ENCODE measurements at places on chromosomes 2 and 18.

DNA sequence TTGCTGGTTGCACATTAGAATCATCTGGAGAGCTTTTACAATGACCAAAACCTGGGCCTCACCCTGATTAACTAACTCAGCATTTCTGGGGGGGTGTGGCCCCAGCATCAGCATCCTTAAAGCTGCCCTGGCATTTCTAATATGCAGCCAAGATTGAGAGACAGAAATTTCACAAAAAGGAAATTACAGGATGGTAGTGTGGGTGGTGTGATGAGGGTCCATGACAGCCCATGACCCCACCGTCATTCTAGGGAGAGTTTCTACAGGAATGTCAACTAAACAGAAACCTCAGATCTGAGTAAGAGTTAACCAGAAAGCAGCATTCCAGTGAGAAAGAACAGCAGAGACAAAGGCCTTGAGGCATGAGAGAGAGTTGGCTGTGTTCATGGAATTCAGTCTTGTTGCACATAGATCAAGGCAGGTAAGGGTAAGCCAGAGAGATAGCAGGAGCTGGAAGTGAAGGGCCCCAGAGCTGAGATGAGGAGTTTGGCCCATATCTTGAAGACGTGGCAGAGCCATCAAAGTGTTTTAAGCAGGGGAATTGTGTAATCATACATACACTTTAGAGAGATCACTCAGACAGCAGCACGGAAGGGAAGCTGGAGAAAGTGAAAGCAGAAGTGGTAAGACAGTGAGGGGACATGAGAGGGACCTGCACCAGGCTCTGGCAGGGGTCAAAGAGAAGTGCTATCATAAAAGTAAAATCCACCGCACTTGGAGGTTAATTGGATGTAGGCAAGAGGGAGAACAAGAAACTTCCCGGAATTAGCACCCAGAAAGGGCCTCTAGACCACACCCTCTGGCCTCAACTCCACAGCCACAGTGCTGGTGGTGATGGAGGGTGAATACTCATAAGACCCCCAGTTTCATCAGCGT is 7.8 kb upstream of the TRABD2A start:
- DNase-seq: no peak

GRCh38 chr2:20430461-20431300 is 16.2 kb upstream of the RHOB start:
- DNase-seq: no peak

DNA sequence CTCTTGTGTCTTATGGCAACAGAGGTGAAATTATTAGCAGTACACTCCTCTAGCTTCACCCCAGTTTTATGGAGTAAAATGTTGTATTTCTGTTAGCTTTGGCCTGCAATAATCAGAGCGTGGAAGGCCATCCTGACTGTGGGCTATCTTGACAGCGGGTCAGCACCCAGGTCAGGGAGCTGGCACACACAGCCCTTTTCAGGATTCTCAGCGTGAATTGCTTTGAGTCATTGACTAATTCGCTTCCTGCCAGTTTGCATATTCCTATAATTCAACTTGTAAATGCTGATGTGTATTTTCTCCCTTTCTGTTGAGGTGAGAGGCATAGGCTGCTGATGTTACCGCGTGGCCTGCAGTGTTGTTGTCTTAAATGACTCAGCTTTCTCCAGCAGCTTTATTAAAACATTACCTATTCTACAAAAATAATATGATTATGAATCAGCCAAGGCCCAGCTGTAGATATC is 109.6 kb upstream of the EML6 start:
- DNase-seq: no peak

GRCh38 chr18:71045331-71046065 is 756.7 kb downstream of the SOCS6 start:
- DNase-seq: no peak

- DNase-seq: peak; percentile 54
These were observed 487.2 kb upstream of the GCFC2 start for GRCh38 chr2:76197842-76198448.

DNA sequence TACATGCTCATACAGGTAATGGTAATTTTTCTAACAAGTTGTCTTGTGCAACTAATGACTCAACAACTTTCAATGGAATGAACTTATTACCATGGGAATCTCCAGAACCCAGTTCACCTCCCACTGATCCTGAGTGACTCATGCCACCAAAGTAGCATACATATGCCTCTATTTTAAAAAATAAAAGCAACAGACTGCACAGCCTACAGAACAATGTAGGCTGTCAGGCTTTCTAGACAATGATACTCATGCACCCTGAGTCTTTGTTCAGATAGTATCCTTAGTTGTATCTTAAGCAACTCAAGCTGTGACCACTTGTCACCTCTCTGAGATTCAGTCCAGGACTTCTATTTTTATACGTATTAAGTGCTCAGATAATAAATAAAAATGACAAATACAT is 531.0 kb upstream of the SETBP1 start:
- no peak for DNase-seq

GRCh38 chr2:12110481-12110880 is 364.0 kb downstream of the LPIN1 start:
- no peak for DNase-seq

- no peak for DNase-seq
These were observed 1.5 kb upstream of the BCL2L11 start for GRCh38 chr2:111118981-111119821.

- peak; percentile 56 for DNase-seq
These were observed 268.6 kb downstream of the FIGN start for GRCh38 chr2:163467251-163467630.

GRCh38 chr2:136361521-136361920 is 243.6 kb upstream of the CXCR4 start:
- DNase-seq: no peak

- no peak for DNase-seq
These were observed 593 bp upstream of the ACTR2 start for GRCh38 chr2:65227020-65227455.

DNA sequence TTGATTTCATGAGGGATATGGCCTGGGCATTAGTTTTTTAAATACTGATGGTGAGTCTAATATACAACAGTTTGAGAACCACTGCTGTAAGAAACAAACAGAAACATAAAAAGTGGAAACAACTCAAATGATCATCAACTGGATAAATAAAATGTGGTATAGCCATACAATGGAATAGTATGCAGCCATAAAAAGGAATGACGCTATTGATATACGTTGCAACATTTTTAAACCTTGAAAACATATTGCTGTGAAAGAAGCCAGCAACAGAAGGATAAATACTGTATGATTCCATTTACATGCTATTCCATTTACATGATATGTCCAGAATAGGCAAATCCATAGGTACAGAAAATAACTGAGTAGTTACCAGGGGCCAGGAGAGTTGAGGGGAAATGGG is 6.5 kb downstream of the NFE2L2 start:
- DNase-seq: no peak

- DNase-seq: peak; percentile 88
These were observed 92.4 kb upstream of the RMDN2 start for GRCh38 chr2:37832590-37833197.

- no peak for DNase-seq
These were observed 36.2 kb downstream of the KDM3A start for GRCh38 chr2:86477349-86477748.

DNA sequence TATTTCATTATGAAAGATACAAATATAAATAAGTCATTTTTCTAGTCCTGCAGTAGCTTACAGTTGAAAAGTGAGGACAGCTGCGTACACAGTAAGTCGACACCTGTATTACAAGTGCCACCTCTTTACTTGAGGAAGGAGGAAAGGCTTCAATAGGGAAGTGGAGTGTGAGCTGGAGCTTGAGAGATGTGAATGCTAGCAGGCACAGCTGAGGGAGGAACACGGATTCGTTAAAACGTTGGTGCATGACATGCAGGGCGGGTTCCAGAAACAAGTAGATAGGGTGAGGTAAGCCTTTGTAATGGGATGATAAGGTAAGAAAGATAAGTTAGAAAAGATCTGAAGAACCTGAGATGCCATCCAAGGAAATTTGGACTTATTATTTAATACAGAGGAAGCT is 98.1 kb upstream of the CSRNP3 start:
- DNase-seq: no peak

GRCh38 chr2:109382226-109382895 is 231.4 kb downstream of the SEPTIN10 start:
- no peak for DNase-seq

GRCh38 chr18:22983175-22983574 is 50.0 kb downstream of the RBBP8 start:
- DNase-seq: peak; percentile 3

GRCh38 chr2:134406311-134406710 is 152.4 kb downstream of the MGAT5 start:
- no peak for DNase-seq

- no peak for DNase-seq
These were observed 23.2 kb upstream of the SLC35F6 start for GRCh38 chr2:26740890-26741302.

GRCh38 chr2:9219027-9219445 is 12.4 kb downstream of the ASAP2 start:
- DNase-seq: no peak

DNA sequence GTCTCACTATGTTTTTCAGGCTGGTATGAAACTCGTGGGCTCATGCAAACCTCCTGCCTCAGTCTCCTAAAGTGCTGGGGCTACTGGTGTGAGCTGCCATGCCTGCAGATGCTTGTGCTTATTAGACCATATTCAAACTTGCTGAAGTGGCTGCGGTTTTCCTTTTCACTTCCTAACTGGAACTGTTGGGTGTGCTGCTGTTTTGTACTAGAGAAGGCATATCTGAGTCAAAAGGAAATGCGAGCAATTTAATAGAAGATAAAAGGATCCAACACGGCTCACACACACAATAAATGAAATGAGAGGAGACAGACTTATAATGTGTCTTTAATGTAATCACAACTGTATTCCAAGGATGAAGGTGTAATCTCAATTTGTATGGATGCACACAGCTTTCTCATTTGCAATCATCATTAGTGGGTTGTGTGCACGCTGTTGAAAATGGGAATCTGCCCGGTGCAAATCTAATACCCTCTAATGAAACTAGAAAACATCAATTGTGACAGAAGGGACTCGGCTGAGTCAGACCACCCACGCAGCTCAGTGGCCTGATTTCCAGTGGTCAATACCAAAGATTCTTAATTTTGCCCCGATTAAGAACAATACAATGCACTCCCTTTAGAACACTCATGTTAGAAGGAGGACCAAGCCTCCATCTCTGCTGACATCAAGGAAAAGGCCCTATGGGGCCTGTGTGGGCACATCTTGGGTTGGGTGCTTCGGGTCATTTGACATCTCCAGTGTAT is 532.7 kb downstream of the TDRD15 start:
- DNase-seq: no peak

- DNase-seq: no peak
These were observed 165.9 kb upstream of the STON1 start for GRCh38 chr2:48364100-48364499.

GRCh38 chr2:2184549-2185249 is 146.4 kb downstream of the MYT1L start:
- no peak for DNase-seq

GRCh38 chr2:98468621-98469236 is 24.1 kb downstream of the INPP4A start:
- DNase-seq: no peak

DNA sequence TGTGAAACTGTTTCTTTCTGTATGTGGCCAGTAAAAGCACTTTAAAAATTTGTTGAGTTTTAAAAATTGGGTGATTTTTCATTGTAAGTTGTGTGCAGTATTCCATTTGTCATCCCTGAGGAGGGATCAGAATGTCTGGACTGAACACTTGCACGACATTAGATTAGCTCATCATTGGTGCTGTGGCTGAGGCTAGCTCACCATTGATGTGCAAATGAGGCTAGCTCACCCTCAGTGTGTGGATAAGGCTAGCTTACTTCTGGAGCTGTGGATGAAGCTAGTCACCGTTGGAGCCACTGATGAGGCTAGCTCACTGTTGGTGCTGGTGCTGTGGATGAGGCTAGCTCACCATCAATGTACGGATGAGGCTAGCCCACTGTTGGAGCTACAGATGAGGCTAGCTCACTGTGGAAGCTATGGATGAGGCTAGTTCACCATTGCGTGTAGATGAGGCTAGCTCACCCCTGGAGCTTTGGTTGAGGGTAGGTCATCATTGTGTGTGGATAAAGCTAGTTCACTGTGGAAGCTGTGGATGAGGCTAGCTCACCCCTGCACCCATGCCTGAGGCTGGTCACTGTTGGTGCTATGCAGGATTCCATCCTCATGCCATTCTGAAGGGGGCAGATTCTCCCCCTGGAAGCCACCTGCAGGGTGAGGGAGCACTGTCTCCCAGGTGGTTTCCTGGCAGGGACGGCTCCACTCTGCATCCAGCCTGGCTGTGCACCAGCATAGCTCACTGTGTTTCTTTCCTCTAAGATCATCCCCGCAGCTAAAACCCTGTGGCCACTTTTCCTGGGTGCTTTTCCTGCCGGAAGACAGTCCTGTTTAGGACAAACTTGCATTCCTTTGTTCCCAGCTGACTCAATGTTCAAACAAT is 101.1 kb downstream of the TWIST2 start:
- DNase-seq: no peak

GRCh38 chr18:12032786-12033642 is 51.7 kb downstream of the IMPA2 start:
- DNase-seq: no peak

DNA sequence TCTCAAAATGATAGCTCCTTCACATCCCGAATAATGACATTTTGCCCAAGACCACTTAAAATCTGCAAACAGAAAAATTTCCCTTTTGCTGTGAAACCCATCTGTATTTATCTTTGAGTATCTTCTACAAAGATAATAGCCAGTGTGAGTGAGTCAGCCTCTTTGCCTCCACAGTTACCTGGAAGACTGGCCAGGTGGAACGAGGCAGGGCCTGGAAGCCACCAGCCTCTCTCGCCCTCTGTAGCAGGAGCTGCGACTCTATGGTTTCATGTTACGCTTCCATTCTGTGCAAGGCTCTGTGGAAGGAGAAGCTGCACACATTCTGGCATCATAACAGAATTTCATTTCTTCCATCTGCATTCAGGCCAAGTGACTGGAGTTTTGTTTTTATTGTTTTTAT is 9.5 kb downstream of the ELP2 start:
- DNase-seq: no peak

GRCh38 chr2:86023366-86023712 is 82.3 kb downstream of the POLR1A start:
- DNase-seq: no peak

- DNase-seq: no peak
These were observed 27.9 kb downstream of the COL3A1 start for GRCh38 chr2:189002079-189002478.

GRCh38 chr18:79911344-79912270 is 39.8 kb downstream of the SLC66A2 start:
- DNase-seq: no peak

Data from COR-L47 (cell line).